NCI-H82 (cell line): ENCODE measurements at places on chromosomes 5 and 9.

GRCh38 chr5:34045996-34046395 lies 3.0 kb upstream of the C1QTNF3 start:
- DNase-seq: no peak

DNA sequence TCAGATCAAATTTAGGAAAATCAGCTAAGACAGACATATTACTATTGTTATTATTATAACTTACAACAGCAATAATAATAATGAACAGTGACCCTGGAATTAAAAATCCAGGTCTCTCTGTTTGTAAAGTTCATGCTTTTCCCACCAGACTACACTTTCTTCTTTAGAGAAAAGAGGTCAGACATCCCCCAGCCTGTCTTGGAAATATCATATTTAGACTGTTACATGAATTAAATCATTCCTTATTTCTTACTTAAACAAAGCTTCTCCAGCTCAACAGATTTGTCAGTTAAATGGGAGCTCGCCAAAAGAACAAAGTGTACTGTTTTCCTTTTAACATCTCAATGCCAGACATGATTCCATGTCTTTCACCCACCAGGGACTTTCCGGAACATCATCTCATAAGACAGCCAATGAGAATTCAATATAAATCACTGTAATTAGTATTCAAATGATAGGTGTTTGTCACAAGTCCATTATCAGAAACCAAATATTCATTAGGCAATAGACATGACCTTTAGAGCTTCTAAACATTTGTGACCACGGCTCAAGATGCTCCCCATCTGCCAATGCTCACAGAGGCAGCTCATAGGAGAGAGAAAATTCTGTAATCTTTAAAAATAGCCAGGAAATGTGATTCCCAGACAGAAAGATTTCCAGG lies 351.9 kb downstream of the ENC1 start:
- peak; percentile 35 for DNase-seq

DNA sequence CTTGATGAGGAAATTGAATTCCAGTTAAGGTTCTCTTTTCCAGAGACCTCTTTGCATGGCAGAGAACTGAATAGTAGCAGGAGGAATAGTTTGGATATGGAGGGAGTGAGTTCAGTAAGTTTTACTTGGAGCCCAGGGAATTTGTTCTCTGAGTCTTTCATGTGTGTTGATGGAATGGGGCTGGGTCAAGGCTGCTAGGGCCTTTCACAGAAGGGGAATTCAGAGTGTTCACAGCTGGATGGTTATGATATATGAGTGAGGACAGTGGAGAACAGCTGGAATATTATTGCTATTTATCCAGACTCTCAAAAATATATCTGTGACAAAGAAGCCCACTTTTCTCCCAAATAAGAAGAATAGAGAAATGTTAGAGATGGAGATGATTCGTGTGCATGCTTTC lies 372.8 kb downstream of the PLK2 start:
- no peak for DNase-seq

GRCh38 chr9:2816476-2817141 lies 27.3 kb downstream of the PUM3 start:
- DNase-seq: no peak
